ENCODE measurements at places on chromosomes 1 and 21.

- DNase-seq: no peak
These were observed 24.0 kb upstream of the CAMSAP2 start for GRCh38 chr1:200714504-200715187.

GRCh38 chr1:41486053-41486370, 1.5 kb upstream of the EDN2 start:
- no peak for DNase-seq

GRCh38 chr1:97461782-97462181, 459.1 kb downstream of the DPYD start:
- no peak for DNase-seq

- DNase-seq: no peak
These were observed 12.3 kb upstream of the SEMA4A start for GRCh38 chr1:156140879-156141707.

All from activated CD4-positive, alpha-beta T cell treated with anti-CD3 and anti-CD28 coated beads, Interleukin-2, amount 50 U/mL, for 4 hours (primary cell).